ENCODE measurements at places on chromosomes 3 and 15. TPM values are rescaled to one million over a fixed set of nuclear protein-coding genes. Genes with fewer than 3 reads are reported as not detected.

Gene SSUH2
- not detected for total RNA-seq

Gene C3orf20
- 0.13 TPM for total RNA-seq

Gene TNIK
- total RNA-seq: 4.8 TPM

Gene FOXL2NB
- total RNA-seq: 0.22 TPM

Gene CXCR6
- total RNA-seq: not detected

Gene GP9
- not detected for total RNA-seq

Gene SUSD5
- 31.5 TPM for total RNA-seq

Gene BSN
- 0.26 TPM for total RNA-seq

Gene KNG1
- not detected for total RNA-seq

Gene OIP5
- total RNA-seq: 5.1 TPM

Gene SH2D7
- total RNA-seq: not detected

Gene SLC22A13
- 0.86 TPM for total RNA-seq

Gene RBMS3
- total RNA-seq: 123 TPM

Gene TMF1
- total RNA-seq: 61.0 TPM

Gene LPP
- 95.1 TPM for total RNA-seq

Gene POLQ
- total RNA-seq: 2.5 TPM

Gene CRYGS
- total RNA-seq: 1.6 TPM

Gene IQSEC1
- 40.9 TPM for total RNA-seq

Gene RBP2
- not detected for total RNA-seq

Gene CDHR4
- total RNA-seq: 0.13 TPM

Gene SAMD7
- total RNA-seq: not detected

Gene GRIP2
- 1.6 TPM for total RNA-seq

Gene GXYLT2
- total RNA-seq: 51.0 TPM

Gene GOLGA8T
- not detected for total RNA-seq

Gene DNAJA4
- total RNA-seq: 4.2 TPM

Gene KIF7
- total RNA-seq: 21.9 TPM

Gene CFAP100
- not detected for total RNA-seq

Gene NMB
- 2.9 TPM for total RNA-seq

Gene C3orf49
- not detected for total RNA-seq

Gene COMMD2
- 55.7 TPM for total RNA-seq

Gene ADPGK
- 59.7 TPM for total RNA-seq

Gene CYP8B1
- total RNA-seq: not detected

Gene HTR3E
- not detected for total RNA-seq

Gene PAQR9
- under 0.01 TPM for total RNA-seq

Gene SPESP1
- total RNA-seq: 5.4 TPM

Gene PTPN23
- 12.9 TPM for total RNA-seq

Gene CCDC54
- not detected for total RNA-seq
